ENCODE measurements at places on chromosomes 2 and 18. TPM values are rescaled to one million over a fixed set of nuclear protein-coding genes. Genes with fewer than 3 reads are reported as not detected.

LYPD1 gene
- total RNA-seq, result 2.6 TPM

RNF25 gene
- 14.4 TPM for total RNA-seq

SH3BP4 gene
- 20.9 TPM for total RNA-seq

EMILIN1 gene
- 27.8 TPM for total RNA-seq

GRCh38 chr2:63587814-63588384 is 378 bp downstream of the WDPCP start:
- peaks cover 2% of the 10 kb centered on the region for H3K36me3 ChIP-seq
- H3K27me3 ChIP-seq, result no peaks in the 10 kb centered on the region
- peaks cover 3% of the 10 kb centered on the region for H3K4me1 ChIP-seq
- peak overlapping the region; percentile 91 for H3K27ac ChIP-seq
- no peak for DNase-seq
- H3K4me3 ChIP-seq, result peak overlapping the region; percentile 84

DNA sequence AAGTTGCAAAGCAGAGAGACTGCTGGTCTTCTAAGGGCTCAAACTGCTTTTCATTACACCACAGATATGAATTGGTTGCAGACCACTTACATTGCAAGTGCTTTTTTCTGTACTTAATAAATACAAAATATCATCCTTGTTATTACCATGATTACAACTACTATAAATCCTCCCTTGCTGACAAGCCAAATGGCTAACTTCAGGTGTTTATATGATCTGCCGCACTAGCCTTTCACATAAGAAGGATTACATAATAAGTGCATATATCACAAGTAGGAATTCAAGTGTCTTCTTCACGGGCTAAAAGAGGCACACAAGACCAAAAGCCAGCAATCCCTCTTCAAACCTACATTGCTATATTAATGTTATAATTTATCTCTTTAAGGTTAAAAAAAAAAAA is 373.0 kb downstream of the ZEB2 start:
- no peak overlapping the region for H3K4me3 ChIP-seq
- no peak for DNase-seq
- no peaks in the 10 kb centered on the region for H3K36me3 ChIP-seq
- H3K4me1 ChIP-seq, result no peaks in the 10 kb centered on the region

DNA sequence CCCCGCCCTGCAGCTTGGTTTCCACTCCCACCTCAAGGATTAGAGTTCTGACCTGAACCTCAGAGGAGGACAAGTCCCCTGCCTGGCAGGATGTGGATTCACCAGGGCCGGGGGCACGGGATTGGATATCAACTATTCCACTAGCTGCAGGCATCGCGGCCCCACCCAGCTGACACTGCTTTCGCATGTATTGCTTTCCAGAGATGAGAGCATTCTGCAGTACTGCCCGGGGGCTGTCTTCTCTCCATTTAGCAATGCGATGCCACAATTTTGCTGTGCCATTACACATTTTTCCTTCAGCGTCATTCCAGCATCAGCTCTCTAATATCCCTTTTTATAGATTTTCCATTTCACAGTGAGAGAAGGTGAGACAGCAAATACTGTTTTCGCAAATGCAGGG is 42.0 kb downstream of the CTIF start:
- H3K36me3 ChIP-seq, result no peaks in the 10 kb centered on the region
- H3K27ac ChIP-seq, result no peak overlapping the region
- no peak for DNase-seq
- no peaks in the 10 kb centered on the region for H3K4me1 ChIP-seq
- no peak overlapping the region for H3K4me3 ChIP-seq
- no peaks in the 10 kb centered on the region for H3K27me3 ChIP-seq

GRCh38 chr2:64533882-64534281 is 9.8 kb downstream of the AFTPH start:
- H3K4me1 ChIP-seq, result no peaks in the 10 kb centered on the region
- no peak for DNase-seq
- H3K36me3 ChIP-seq, result peaks cover 7% of the 10 kb centered on the region
- no peak overlapping the region for H3K27ac ChIP-seq

DNA sequence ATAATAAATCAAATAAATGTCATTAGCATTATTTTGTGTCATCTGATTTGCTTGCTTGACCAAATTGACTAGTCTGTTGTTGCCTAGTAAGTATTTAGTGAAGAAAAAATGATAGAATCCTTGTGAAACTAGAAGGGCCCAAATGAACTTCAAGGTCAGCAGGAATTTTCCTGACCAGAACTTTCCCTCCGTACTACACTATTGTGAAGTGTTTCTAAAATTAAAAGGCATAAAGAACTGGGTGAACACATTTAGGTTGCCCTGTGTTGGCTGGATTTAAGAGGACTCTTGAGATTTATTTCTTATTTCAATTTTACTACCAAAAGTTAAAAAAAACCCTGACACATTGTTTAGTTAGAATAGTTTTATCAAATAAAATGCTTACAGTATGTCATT is 142.6 kb downstream of the CCDC85A start:
- no peak for DNase-seq
- no peak overlapping the region for H3K27ac ChIP-seq
- H3K4me3 ChIP-seq, result no peak overlapping the region
- no peaks in the 10 kb centered on the region for H3K4me1 ChIP-seq

- no peaks in the 10 kb centered on the region for H3K27me3 ChIP-seq
- H3K4me1 ChIP-seq, result no peaks in the 10 kb centered on the region
- no peak for DNase-seq
- no peak overlapping the region for H3K27ac ChIP-seq
Measured at GRCh38 chr18:10216791-10217190, 237.6 kb upstream of the APCDD1 start.

DNA sequence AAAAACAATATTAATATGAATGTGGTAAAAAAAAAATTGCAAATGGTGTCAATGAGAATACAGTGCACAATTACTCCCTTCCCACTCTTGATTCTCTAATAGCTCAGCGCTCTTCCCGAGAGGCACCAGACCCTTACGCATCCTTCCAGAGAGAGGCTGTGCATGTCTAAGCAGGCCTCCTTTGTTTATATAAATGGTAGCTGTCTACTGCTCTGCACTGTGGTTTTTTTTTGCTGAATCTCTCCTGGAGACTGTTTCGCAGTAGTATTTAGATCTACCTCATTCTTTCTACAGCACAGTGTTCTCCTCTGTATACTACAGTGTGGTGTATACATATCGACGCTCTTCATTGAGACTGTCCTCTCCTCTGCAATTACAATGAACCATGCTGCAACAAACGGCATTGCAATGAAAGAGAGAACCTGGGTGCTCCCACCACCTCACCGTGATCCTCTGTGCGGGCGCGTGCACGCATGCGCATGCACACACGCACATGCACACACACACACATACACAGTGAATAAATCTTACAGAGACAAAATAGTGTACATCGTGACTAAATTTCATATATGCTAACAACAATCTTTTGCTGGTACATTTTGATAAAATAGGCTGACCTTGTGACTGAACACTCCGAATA is 19.4 kb downstream of the SEPTIN10 start:
- no peak overlapping the region for H3K4me3 ChIP-seq
- H3K36me3 ChIP-seq, result peaks cover 33% of the 10 kb centered on the region
- no peak for DNase-seq
- H3K27me3 ChIP-seq, result no peaks in the 10 kb centered on the region
- no peak overlapping the region for H3K27ac ChIP-seq

DNA sequence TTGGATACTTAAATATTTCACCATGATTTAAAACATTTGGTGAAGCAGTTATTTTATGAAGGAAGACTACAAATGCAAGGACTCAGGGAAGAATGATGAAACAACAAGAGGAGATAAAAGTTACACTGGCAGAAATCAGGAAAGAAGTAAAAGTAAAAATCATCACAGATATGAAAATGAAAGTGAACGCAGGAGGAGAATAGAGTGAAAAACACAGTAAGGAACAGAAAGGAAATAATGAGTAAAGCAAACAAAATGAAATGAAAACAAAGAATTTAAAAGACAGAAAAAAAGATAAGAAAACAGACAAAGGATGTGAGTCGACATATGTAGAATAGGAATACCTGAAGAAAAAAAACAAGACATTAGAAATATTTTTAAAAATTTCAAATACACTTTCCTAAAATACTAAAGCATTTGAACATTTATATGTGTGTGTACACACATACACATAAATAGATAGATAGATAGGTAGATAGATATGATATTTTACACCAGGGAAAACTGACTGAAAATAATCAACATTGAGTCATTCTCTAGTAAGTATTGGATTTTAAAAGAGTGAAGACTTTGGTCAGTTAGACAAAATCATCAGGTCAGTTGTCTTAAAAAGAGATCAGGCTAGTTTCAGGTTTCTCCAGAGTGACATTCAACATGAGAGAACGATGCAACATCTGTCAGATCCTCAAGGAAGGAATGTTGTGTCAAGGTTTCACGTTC is 12.1 kb upstream of the KDSR start:
- no peak overlapping the region for H3K27ac ChIP-seq
- H3K4me3 ChIP-seq, result no peak overlapping the region
- H3K36me3 ChIP-seq, result no peaks in the 10 kb centered on the region
- DNase-seq, result no peak
- no peaks in the 10 kb centered on the region for H3K27me3 ChIP-seq
- H3K4me1 ChIP-seq, result peaks cover 10% of the 10 kb centered on the region

GRCh38 chr2:139885921-139886498 is 1105.8 kb upstream of the NXPH2 start:
- H3K4me3 ChIP-seq, result no peak overlapping the region
- DNase-seq, result no peak
- H3K27me3 ChIP-seq, result no peaks in the 10 kb centered on the region
- H3K36me3 ChIP-seq, result no peaks in the 10 kb centered on the region

GRCh38 chr2:102425441-102426132 is 2.6 kb downstream of the IL18RAP start:
- no peak overlapping the region for H3K27ac ChIP-seq
- no peaks in the 10 kb centered on the region for H3K4me1 ChIP-seq
- no peaks in the 10 kb centered on the region for H3K36me3 ChIP-seq
- H3K27me3 ChIP-seq, result no peaks in the 10 kb centered on the region
- no peak overlapping the region for H3K4me3 ChIP-seq
- no peak for DNase-seq

- DNase-seq, result no peak
- no peak overlapping the region for H3K27ac ChIP-seq
- no peak overlapping the region for H3K4me3 ChIP-seq
- H3K36me3 ChIP-seq, result no peaks in the 10 kb centered on the region
Measured at GRCh38 chr2:152309352-152310214, 25.4 kb upstream of the FMNL2 start.

All from esophagus squamous epithelium (tissue), 5 donors.